ENCODE measurements at places on chromosomes 12 and 14.

GRCh38 chr12:39331539-39332261, 111.2 kb downstream of the KIF21A start:
- DNase-seq, result no peak

- no peak for DNase-seq
These were observed 105.3 kb downstream of the KCNH5 start for GRCh38 chr14:62939970-62940369.

GRCh38 chr12:16012117-16012516, 101.0 kb downstream of the DERA start:
- no peak for DNase-seq

DNA sequence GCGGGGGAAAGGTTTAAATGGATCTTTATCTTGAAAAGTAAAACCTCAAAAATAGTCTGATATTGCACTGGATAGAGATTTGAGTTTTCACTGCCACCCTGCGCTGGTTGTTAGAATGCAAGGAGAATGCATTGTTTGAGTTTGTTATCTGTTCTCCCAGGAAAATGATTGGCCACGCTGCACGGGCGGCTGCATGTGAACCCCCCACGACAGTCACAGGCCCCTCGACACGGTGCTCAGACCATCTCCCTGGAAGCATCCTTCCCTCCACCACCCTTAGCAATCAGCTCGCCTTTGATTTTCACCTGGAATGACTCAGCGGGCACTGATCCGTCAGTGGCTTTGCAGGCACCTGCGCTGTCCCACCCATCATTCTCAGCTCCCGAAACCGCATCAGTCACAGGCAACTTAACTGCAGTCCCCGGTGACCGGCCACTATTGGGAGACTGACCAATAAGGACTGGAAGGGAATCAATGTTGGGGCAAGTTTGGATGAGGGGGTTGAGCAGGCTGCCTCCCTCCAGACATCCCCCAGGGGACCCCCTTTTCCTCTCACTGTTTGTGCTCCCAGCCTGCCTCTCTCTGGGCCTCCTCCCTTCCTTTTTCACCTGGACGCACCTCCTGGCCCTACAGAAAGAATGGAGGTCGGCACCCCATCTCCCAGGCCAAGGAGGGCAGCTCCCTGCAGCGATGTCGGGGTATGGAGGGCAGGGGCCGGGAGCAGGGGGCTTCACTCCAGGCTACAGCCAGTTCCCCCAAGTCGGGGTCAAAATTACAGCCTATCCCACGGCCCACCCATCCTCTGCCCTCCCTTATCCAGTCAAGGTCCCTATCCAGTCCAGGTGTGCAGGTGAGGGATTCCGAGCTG, 28.5 kb upstream of the C14orf180 start:
- no peak for DNase-seq

GRCh38 chr12:54521293-54522060, 23.9 kb downstream of the NCKAP1L start:
- DNase-seq, result no peak

DNA sequence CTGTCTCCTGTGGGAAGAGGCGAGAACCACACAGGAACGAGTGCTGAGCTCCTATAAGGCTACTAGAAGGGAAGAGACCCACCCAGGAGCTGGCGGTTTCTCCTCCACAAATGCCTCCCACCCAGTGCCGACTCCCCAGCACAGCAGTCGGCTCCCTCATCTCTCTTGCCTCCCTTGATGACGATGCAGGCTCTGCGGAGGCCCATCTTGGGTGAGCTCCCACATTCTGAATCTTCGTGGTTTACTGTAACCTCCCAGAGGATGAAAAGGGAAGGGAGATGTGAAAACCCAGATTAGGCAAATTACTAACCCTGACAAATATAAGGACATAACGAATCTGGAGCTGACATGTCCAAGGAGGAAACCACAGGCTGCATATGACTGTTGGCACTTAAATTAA, 23.8 kb downstream of the GRIN2B start:
- no peak for DNase-seq

DNA sequence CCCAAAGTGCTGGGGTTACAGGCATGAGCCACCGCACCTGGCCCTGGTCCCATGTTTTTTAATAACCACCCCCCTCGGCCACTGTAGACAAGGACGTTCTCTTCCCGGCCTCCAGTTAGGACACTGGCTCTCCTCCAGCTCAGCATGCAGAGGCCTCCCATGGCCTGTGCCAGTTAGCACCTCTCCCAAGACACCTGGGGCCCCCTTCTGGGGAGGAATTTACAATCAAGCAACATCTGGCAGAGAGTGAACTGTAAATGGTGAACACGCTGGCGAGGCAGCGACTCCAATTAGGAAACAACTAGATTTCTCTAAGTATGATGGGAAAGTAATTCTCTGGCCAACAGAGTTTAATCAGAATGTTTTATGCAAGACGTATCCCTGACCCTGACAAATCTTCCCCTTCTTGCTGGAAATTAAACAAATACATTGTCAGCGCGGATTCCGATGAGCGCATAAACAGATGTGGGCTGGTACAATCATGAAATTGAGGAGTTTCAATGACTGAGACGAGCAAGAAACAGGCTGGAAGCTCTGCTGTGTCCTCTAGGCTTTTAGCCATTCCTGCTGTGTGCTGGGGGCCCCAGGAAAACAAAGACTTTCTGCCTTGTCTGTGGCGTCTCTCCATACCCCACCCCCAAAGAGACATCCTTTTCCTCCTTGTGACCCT, 61.7 kb upstream of the DLK1 start:
- no peak for DNase-seq

DNA sequence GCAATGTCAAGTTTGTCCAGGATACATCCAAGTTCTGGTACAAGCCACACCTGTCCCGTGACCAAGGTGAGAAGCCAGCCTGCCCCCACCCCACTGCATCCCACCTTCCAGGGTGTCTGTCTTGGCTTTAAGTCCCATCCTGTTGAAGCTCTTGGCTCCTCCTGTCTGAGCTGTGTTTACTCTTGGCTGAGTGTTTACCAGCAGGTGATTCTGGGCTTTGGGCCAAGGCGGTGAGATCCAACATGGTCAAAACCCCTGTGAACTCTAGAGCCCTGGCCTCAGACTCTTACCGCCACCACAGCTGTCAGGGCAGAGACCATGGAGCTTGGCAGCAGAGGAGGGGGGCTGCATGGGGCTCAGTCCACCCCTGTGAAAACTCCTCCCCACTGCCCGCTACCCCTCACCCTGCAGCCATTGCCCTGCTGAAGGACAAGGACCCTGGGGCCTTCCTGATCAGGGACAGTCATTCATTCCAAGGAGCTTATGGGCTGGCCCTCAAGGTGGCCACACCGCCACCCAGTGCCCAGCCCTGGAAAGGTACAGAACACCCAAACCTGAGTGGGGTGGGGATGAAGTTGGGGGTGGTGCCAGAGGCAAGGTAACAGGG, 11.6 kb downstream of the TNS2 start:
- DNase-seq, result peak; percentile 91

GRCh38 chr12:47022296-47022695, 57.1 kb upstream of the PCED1B start:
- DNase-seq, result no peak

DNA sequence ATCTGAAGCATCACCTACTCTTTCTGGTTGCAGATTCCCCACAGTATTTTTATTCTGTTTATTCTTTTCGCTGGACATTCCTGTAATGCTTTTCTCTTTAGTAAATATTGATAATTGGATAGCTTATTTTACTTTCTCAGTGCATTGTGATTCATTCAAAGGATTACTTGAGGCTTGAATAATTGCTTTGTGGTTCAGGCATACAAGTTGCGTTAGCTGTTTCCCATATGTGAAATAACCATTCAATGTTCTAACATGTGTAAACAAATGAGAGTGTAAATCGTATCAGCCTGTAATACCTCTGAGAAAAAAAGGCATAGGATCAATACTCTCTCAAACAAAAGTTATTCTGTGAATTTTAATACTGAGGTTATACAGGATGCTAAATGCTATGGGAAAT, 1004.2 kb upstream of the SEL1L start:
- DNase-seq, result no peak

DNA sequence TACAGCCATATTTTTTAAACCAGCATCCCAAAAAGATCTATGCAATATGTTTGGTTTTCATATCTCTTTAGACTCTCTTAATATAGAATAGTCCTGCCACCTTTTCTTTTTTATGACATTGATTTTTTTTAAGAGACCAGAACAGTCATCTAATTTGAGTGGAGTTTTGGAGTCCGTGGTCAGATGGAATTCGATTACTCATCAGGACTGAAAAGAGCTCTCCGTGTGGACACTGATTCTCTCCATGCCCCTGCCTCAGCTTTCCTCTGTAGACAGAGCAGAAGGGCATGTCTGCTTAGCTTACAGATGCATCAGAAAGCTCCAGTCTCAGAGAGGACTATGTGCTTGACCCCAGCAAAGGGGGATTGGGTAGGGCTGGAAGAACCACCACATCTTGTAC, 27.8 kb downstream of the SMCO2 start:
- no peak for DNase-seq

GRCh38 chr14:93108105-93108504, 7.6 kb downstream of the ITPK1 start:
- DNase-seq, result no peak

DNA sequence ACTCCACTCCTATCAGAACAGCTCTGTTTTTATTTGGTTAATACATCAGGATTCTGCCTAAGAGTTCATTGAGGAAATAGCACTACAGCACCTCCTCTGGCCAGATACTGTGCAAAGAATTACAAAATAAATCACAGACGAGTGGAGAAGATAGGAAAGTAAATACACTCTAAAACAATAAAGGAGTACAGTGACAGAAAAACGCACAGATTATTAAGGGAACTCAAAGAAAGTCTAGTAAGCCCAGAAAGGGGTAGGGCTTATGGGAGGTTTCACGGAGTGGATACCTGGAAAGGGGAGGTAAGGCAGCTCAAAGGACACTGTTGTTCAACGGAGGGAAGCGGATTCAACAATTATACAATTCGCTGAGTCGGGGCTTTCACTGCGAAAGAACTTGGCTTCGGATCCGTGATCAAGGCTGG, 5.5 kb downstream of the OR10AD1 start:
- DNase-seq, result no peak

DNA sequence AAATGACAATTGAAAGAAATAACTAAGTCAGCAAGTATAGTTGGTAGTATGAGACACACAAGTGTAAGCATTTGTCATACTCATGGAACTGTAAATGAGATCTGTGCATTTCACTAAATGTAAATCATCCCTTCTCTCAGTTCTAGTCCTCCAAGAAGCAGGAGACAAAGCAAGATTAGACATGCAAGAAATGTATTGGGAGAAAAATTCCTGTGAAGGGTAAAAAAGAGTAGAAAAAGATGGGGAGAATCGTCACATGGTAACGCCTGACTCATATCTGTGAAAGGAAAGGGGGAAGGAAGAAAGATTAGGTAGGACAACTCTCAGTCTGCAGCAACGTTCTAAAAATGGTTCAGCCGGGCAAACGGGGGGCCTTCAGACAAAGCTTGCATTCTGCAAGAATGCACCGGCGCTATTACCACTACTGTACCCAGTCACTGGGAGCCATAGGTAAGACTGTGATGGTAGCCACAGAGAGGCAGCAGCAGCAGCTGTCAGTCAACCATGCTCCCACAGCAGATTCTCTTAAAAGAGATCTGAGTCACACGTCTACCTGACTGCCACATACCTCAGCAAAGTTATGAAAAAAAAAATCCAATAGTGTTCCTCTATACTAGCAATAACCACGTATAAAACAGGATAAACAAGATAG, 18.0 kb upstream of the RFX4 start:
- no peak for DNase-seq

DNA sequence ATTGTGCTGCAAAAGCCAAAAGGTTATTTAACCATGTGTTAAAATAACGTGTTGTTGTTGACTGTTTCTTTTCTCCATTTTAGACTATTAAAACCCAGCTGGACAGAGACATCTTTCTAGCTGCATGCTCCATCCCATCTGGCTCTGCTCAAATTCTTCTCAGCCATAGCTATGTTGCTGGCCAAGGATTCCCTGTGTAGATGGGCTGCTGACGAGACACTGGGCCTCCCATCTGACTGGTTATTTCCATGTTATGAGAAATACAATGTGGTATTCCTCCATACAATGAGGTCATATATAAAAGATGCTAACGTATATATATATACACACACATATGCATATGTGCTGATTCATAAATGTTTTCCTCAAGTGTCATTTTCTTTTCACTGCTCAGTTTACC, 30.1 kb downstream of the MED13L start:
- DNase-seq, result no peak

- no peak for DNase-seq
These were observed 3.3 kb downstream of the EEF1AKMT3 start for GRCh38 chr12:57775563-57776246.

DNA sequence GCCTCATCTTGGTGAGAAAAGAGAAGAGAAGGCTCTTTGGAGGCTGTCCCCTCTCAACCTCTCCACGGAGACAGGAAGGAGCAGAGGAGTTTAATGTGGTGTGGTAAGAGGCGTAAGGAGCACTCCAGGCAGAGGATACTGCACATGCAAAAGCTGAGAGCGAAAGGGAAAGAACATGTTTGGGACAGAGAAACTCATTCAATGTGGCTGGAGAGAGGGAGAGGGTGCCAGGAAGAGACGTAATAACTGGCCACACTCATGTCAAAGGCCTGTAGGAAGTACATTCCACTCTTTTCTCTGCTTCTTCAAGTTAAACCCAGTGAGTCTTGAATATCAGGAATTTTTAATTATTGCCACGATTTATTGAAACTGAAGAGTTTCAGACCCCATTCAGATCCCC, 12.0 kb downstream of the VDR start:
- no peak for DNase-seq

DNA sequence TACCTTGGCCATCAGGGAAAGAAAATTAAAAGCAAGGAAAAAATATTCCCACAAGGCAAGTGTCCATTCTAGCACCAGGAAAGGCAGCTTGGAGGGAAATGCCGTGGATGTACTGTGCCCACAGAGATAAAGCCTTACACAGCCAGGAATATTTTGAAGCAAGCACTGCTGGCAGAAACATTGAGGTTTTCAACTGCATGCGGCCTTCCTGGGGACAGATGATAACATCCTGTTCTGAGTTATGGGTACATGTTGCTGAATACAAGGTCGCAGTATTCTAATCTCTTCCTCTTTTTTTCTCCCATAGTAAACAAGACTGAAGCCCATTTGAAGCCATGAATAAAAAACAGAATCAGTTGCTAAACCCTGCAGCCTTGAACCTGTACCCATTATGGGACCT, 197.1 kb downstream of the BTG1 start:
- no peak for DNase-seq

GRCh38 chr12:90995010-90995409, 9.8 kb downstream of the EPYC start:
- DNase-seq, result no peak

GRCh38 chr12:76927170-76927784, 48.5 kb upstream of the CSRP2 start:
- no peak for DNase-seq

GRCh38 chr14:91371011-91371989, 46.3 kb downstream of the CCDC88C start:
- DNase-seq, result no peak

GRCh38 chr14:32933629-32934072, 5.0 kb upstream of the NPAS3 start:
- no peak for DNase-seq

DNA sequence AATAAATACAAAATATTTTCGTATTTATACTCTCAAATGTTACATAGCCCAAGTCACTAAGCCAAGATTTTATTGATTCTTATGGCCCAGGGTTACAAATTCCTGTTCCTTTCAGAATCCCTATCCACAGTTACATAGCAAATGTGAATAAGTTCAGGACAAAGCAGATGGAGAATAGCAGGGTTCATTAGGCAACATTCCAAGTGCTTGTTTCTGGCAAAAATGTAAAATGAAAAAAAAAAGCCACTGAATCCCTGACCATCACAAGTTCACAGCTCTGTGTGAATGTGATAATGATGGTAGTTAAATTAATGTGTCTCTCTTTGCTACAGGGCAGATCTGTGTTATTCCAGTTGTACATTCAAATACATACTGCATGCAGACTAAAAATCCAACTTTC, 74.6 kb downstream of the KCNC2 start:
- DNase-seq, result no peak
